T-helper 9 cell (primary cell): ENCODE measurements at places on chromosomes 1 and 21.

GRCh38 chr1:161986328-161986727 lies 37.3 kb downstream of the OLFML2B start:
- no peak for DNase-seq

DNA sequence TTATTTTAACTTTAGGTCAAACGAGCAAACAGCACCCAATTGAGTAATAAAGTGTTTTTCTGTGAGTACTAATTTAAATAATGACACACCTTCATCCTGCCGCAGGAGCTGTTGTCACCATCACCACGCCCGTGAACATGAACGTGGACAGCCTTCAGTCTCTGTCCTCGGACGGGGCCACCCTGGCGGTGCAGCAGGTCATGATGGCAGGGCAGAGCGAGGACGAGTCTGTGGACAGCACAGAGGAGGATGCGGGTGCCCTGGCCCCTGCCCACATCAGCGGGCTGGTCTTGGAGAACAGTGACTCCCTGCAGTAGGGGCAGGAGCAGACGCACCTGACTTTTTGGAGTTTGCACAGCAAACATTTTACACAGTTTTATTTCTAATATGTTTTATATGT lies 45.9 kb downstream of the CBS start:
- DNase-seq = no peak

DNA sequence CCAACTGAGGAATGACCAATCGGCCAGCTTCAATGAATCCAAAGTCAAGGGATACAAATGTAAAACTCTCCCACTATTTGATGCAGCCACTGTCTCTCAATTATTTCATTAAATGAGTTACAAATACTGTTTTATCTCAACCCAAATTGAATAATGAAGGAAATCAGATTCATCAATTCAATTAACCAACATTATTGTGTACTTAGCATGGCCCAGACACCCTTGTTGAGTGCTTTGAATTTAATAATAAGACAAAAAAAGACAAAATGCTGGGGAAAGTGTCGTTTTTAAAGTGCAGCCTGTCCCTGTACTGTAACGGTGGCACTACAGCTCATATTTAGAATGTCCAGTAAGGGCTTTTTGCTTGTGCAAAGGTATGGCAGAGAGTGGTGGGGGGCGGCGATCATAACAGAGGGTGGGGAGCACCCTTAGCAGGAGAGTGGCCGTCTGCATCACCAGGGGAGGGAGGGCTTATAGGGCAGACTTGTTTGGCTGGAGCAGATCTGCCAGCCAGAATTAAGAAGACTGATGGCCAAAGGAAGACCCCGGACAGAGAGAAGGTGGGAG lies 123.8 kb upstream of the GALNT2 start:
- DNase-seq = no peak

GRCh38 chr1:160646711-160647328 lies at the start of gene SLAMF1:
SLAMF1 (minus strand) TSS chr1:160647044; CDS start chr1:160646945, 99 bp downstream.
- DNase-seq = no peak

- DNase-seq = no peak
Observed at GRCh38 chr21:38793926-38794713, 11.6 kb upstream of the ETS2 start.

- no peak for DNase-seq
Observed at GRCh38 chr1:240138867-240139266, 47.2 kb downstream of the FMN2 start.

- no peak for DNase-seq
Observed at GRCh38 chr1:6234502-6235295, 1.1 kb downstream of the ICMT start.

GRCh38 chr1:63974966-63975365 lies 201.1 kb downstream of the ROR1 start:
- DNase-seq = no peak

- DNase-seq = peak; percentile 26
Observed at GRCh38 chr21:44304877-44305293, 5.0 kb downstream of the PFKL start.

DNA sequence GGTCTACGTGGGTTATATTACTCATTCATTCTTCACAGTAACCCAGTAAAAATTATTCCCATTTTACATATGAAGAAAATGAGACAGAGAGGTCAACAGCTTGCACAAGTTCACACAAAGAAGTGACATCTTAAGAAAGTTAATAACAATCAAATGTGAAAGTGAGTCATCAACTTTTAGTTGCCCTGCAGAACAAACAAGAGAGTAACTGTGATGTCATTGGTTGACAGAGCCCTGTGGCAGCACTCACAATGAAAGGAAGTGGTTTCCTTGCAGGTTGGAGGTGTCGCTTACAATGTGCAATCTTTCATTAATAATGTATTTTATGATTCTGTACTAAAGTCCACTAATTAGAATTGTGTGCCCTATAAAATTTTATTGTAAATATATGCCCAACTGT lies 369.6 kb downstream of the RYR2 start:
- DNase-seq = no peak

- DNase-seq = no peak
Observed at GRCh38 chr1:76137746-76138145, 63.2 kb downstream of the ST6GALNAC3 start.

DNA sequence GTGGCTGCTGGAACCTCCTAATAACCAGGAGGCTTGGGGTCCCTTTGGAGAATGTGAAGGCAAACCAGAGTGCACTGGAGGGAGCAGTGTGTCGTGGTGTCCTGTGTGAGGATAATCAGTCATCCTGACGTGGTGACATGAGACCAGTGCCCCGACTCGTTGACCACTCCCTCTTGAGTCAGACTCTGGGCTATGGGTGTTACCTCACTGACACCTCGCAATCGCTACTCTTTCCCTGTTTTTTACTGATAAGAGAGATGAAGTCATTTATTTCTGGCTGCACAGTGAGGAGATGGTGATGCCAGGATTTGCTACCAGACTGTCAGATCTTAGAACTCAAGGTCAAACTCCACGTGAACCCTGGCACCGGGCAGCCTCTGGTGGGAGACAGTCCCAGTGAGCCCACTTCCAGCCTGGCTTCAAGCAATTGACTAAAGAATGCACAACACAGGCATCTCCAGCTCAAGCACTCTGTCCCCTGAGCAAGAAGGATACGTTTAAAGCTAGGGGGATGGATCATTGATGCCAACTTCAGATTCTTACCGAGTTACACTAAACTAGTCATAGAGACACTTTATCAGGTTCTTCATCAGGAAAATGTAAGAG lies 30.3 kb downstream of the UBASH3A start:
- no peak for DNase-seq

GRCh38 chr1:22365331-22366295 lies 86.0 kb upstream of the ZBTB40 start:
- DNase-seq = no peak

- DNase-seq = no peak
Observed at GRCh38 chr21:45996311-45997204, 15.0 kb downstream of the COL6A1 start.

DNA sequence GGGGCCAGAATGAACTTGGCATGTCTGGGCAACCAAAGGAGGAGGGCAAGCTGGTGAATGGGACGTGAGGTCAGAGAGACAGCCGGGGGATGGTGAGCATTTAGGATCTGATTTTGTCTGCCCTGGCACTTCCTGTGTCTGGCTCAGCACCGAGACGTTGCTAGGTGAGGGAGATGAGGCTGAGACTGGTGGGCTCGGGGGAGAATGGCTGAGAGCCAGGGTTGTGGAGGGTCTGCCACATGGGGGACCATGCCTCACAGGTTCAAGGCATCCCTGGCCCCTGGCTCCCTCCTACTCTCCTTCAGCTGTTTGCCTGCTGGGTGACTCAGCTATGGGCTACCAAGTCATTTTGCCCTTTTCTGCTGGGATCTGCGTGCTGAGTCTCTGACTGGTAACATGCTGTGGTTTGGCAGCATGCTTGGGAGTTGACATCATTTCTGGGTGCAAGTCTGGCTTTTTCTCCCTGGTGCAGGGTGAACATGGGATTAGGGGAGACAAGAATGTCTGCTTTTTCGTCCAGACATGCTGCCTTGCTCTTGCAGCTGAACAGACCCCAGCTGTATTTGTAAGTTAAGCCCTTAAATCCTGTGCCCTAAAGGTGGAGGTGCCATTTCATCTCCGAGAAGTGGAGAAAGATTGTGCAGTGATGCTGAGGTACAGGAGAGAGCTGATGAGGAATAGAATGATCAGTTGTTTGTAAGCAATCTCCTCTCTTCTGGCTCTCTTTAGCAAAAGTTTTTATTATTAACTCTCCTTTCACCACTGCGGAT lies 17.6 kb downstream of the GALNT2 start:
- DNase-seq = no peak

DNA sequence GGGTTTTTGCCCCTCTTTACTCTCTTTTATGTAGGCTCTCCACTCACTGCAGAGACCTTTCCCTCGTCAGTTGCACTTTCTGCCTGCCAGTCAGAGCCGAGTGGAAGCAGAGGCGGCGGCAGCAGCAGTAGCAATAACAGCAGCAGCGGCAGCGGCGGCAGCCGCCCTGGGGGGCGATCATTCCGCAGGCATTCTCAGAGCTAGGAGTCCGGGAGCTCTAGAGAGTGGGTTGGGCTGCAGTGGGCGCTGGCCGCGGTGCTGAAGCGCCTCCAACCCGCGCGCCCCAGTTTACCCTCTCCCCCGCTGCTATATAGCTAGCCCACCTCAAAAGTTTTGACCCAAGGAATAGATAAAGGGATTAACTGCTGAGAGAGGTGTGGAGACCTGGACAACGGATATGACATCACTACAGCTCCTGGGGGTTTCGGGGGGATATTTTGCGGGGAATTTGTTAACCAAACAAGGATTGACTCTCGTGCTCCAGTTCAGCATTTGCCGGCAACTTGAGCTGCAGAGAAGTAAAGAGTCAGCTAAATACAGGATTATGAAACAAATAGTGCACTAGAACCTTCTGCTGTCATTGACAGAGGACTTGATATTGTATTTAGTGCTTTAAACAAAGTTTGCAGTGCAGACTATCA lies at the start of gene OLFM3:
Gene OLFM3 (minus strand): TSS at position 102 of the 641 bp plus-strand sequence.
- no peak for DNase-seq

- DNase-seq = no peak
Observed at GRCh38 chr21:44028287-44028659, 16.2 kb downstream of the TRAPPC10 start.

GRCh38 chr1:182413969-182414368 lies 13.5 kb upstream of the TEDDM1 start:
- DNase-seq = no peak

GRCh38 chr21:8992731-8993174 lies 1528.6 kb upstream of the TPTE start:
- no peak for DNase-seq

GRCh38 chr1:2395245-2395644 lies 3.6 kb downstream of the RER1 start:
- DNase-seq = no peak

DNA sequence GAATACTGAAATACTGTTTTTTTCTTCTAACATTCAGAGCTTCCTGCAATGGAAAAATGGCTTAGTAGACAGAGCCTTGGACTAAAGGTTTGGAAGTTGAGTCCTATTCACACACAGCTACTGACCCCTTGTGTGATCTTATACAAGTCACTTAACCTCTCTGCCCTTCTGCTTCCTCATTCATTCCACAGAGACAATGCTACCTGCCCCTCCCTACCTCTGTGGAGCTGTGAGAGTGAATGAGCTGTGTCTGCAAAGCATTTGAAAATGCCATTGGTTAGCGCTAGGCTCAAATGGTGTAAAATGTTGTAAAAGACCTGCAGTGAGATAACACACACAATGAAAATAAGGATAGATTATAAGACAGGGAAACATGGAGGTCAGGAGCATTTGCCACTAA lies 214.4 kb downstream of the BARHL2 start:
- DNase-seq = no peak

- DNase-seq = no peak
Observed at GRCh38 chr21:41681348-41681801, 85.5 kb downstream of the RIPK4 start.

- no peak for DNase-seq
Observed at GRCh38 chr1:63317817-63318152, 4.6 kb upstream of the FOXD3 start.

DNA sequence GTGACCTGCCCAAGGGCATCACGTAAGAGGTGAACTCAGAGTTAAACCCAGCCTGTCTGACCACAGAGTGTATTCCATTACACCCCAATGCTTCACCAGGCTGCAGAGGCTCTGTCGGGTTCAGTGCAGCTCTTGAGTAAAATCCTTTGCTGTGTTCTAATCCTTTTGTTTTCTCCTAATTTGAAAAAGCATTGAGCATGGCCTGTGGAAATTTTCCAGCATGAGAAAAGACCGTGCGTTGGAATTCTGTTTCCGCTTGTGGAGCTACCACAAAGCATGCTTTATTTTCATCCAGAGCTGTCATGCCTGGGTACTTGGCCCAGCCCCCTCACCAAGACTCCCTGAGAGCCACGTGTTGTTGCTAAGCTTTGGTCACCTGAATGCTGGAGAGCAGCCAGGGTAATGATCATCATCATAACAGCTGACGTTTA lies 317.6 kb downstream of the PRDM2 start:
- no peak for DNase-seq

DNA sequence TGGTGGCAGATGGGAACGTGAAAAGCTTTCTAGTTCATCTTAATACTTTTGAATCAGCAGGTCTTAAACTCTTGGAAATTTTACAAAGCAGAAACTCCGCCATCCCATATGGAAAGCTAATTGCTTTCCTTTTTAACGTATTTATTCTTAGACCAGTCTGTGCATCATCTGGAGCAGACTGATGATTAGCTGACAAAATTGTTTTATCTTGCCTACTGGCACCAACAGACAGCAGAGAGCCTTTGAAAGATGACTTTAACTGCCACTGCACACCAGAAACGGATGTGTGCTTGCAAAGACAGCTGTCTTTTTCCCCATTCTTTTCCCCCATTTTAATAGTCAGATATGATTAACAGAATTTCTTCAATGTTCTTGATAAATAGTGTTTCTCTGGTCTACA lies 97.0 kb downstream of the PLD5 start:
- DNase-seq = no peak

DNA sequence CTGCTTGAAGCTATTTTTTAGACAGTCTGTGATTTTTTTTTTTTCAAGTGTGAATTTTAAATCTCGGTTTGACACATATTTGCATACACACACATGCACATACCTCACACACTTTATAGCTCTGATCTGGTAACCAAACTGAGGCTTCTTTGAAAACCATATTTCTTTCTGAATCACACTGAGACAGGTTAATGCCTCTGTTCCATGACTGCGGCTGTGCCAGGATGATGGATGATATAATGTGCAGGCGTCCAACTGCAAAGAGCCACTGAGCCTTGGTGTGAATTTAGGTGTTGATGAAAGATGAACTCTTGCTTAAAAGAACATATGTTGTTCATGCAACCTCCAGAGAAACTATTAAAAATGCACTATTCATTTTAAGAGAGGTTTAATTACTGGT lies 504.0 kb upstream of the OLFM3 start:
- DNase-seq = no peak

- DNase-seq = no peak
Observed at GRCh38 chr1:110021285-110021684, 13.1 kb upstream of the STRIP1 start.

DNA sequence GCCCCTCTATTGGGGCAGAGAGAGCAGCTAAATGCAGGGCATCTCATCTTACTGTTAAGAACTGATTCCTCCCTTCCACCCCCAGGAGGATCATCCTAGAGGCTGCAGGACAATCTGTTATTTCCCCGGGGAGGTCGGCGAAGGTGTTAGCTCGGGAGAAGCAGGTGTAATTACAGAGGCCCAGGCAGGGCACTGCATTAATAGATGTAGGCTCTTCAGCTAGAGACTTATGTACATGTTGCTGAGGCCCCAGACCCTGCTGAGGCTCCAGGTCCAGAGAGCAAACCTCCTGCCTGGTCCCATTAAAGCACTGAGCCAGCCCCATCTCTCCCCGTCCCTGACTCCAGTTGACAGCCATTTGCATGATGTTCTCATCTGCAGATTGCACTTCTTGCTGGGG lies 320.3 kb upstream of the VAMP3 start:
- no peak for DNase-seq
